ENCODE measurements at places on chromosomes 13 and 19.

DNA sequence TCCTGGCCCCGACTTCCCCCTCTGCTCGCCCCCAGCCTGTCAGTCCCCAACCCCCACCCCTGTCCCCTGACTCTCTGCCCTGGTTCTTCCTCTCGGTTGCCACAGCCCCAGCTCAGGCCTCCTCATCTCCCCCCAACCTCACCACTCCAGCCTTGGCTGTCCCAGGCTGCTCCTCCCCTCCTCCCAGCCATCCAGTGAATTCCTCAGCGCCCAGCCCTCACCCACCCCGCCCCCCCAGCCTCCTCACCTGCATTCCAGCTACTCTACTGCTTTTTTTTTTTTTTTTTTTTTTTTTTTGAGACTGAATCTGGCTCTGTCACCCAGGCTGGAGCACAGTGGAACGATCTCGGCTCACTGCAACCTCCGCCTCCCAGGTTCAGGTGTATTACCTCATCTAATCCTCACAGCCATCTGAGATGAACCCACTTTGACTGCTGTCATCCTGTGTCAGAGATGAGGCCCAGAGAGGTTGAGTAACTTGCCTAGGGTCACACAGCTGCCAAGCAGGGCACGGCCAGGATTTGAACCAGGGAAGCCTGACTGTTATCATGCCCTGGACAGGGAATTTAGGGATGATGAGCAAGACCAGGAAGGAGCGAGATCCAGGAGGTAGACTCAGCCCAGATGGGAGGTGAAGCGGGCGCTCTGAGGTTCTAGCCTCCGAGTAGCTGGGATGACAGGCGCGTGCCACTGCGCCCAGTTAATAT, 2.6 kb downstream of the SULT2B1 start:
- DNase-seq: no peak

DNA sequence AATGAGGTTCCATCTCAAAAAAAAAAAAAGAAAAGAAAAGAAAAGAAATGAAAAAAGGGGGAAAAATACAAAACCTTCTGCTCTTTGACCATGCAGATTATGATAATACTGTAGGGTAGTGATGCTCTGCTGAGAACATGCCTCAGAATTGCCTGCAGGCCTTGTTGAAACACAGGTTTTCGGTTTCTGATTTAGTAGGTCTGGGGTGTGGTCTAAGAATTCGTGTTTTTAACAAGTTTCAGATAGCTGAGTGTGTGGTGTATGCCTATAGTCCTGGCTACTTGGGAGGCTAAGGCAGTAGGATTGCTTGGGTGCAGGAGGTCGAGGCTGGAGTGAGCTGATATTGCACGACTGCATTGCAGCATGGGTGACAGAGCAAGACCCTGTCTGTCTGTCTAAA, 14.9 kb upstream of the CYP2B6 start:
- DNase-seq: no peak

GRCh38 chr13:109331011-109331433, 455.4 kb downstream of the IRS2 start:
- DNase-seq: no peak

DNA sequence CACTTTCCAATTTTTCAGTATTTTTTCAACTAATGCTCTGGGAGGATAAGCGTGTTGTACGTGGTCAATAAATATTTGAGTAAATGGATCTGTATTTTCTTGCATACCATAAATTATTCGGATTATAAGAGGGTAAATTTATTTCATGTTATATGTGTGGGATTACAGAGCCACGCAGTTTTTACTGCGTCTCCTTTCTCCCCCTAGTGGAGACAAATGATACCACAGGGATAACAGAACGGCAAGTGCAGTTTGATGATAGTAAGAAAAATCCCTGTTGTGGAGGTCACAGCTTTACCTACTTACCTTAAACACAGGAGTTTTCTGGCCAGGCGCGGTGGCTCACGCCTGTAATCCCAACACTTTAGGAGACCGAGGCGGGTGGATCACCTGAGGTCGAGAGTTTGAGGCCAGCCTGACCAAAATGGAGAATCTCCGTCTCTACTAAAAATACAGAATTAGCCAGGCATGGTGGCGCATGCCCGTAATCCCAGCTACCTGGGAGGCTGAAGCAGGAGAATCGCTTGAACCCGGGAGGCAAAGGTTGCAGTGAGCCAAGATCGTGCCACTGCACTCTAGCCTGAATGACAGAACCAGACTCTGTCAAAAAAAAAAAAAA, 16.8 kb downstream of the MBD3L2B start:
- no peak for DNase-seq

Data from stimulated activated CD4-positive, alpha-beta T cell treated with anti-CD3 and anti-CD28 coated beads, Interleukin-1b, Interleukin-23, amount 100 ng/mL, for 1 hour (primary cell).